Muscle of back (tissue), 13 donors: ENCODE measurements at places on chromosomes 3 and 15. TPM values are rescaled to one million over a fixed set of nuclear protein-coding genes. Genes with fewer than 3 reads are reported as not detected.

ZBTB47 gene
- polyA plus RNA-seq = 32.0 TPM

SCN11A gene
- 1.2 TPM for polyA plus RNA-seq

- no peak for DNase-seq
These were observed 59.7 kb upstream of the FURIN start for GRCh38 chr15:90808517-90809235.

GRCh38 chr3:11221818-11222415 lies 50.3 kb upstream of the ATG7 start:
- no peak for DNase-seq

DNA sequence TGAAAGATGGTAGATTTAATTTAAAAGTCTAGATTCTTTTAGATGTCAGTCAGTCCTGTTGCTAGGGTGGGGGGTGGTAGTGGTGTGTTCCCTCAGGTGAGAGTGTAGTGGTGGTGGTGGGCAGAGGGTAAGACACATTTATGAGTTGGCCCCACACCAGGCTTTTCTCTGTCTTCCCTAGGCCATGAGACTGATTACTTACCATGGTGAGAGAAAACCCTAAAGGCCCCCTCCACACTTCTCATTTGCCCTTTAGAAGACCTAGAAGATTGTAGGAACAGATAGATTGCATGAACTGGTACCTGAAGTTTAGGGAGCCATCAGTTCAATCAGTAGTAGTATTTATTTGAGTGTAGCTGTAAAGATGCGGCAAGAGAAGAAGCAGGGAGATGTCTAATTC lies 20.9 kb downstream of the FNDC3B start:
- no peak for DNase-seq

DNA sequence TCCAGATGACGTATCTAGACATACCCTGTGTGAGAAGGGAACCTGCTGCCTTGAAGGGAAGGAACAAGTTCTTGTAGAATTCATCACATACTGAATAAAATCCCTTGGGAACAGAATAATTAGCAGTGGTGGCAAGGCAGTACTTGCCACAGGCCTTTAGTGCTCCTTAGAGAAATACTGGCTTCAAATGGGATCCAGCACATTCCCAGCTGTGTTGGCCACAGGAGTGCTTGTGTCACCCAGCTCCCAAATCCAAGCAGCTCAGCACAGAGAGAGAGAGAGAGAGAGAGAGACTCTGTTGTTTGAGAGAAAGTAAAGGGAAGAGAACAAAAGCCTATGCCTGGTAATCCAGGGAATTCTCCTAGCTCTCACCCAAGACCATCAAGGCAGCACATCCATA lies 969.0 kb upstream of the ALCAM start:
- no peak for DNase-seq

- no peak for DNase-seq
These were observed 526 bp downstream of the GPD1L start for GRCh38 chr3:32106929-32107362.
